ENCODE measurements at places on chromosomes 7 and 10. TPM values are rescaled to one million over a fixed set of nuclear protein-coding genes. Genes with fewer than 3 reads are reported as not detected.

The AOAH gene
- 1.4 TPM for total RNA-seq

The LDB3 gene
- total RNA-seq = not detected

The PNLIPRP1 gene
- total RNA-seq = not detected

The TWIST1 gene
- 19.1 TPM for total RNA-seq

The A1CF gene
- total RNA-seq = not detected

The ITPRID1 gene
- not detected for total RNA-seq

The FAM13C gene
- 2.8 TPM for total RNA-seq

The CDC14C gene
- total RNA-seq = not detected

The CADPS2 gene
- total RNA-seq = 13.0 TPM

The ZNF727 gene
- total RNA-seq = not detected

The PLXDC2 gene
- total RNA-seq = 0.27 TPM

The FAM171A1 gene
- 41.3 TPM for total RNA-seq

The PRR15 gene
- not detected for total RNA-seq

The KIF11 gene
- total RNA-seq = 37.7 TPM

The GNB2 gene
- 92.6 TPM for total RNA-seq

The TMEM176B gene
- total RNA-seq = 0.07 TPM

The GRID1 gene
- 5.4 TPM for total RNA-seq

The HSPA12A gene
- 3.4 TPM for total RNA-seq

The TSPAN13 gene
- total RNA-seq = 0.17 TPM

The GPR22 gene
- not detected for total RNA-seq

The LIPM gene
- not detected for total RNA-seq

The GHRHR gene
- total RNA-seq = not detected

The FANK1 gene
- 0.42 TPM for total RNA-seq

The ACSM6 gene
- total RNA-seq = not detected

The SPDYE11 gene
- not detected for total RNA-seq

The PRXL2A gene
- 0.07 TPM for total RNA-seq

The TMEM176A gene
- total RNA-seq = not detected

The EXOC4 gene
- total RNA-seq = 39.3 TPM

The CALHM2 gene
- not detected for total RNA-seq

The NPSR1 gene
- not detected for total RNA-seq

The TRPV5 gene
- total RNA-seq = not detected

The PIK3CG gene
- total RNA-seq = 2.1 TPM

The SIRT1 gene
- 10.4 TPM for total RNA-seq

The ST8SIA6 gene
- total RNA-seq = 0.03 TPM

The CCL26 gene
- total RNA-seq = not detected

The PRRT4 gene
- total RNA-seq = 0.73 TPM

The HOXA6 gene
- 4.5 TPM for total RNA-seq

The BICC1 gene
- total RNA-seq = 7.9 TPM

The OR13A1 gene
- not detected for total RNA-seq

The PTF1A gene
- not detected for total RNA-seq

The CYP2C18 gene
- 0.05 TPM for total RNA-seq

The SLC26A5 gene
- not detected for total RNA-seq

The FRG2B gene
- not detected for total RNA-seq

The CPN1 gene
- total RNA-seq = not detected

The DIP2C gene
- 3.2 TPM for total RNA-seq

The HOXA11 gene
- not detected for total RNA-seq

The PAPOLB gene
- total RNA-seq = not detected

The ERVW-1 gene
- not detected for total RNA-seq

The DLX6 gene
- 0.80 TPM for total RNA-seq

The GPR141 gene
- total RNA-seq = not detected

The C10orf67 gene
- total RNA-seq = 0.10 TPM

The NCF1 gene
- not detected for total RNA-seq

The GRID2IP gene
- total RNA-seq = not detected

The POLR2J2 gene
- 1.5 TPM for total RNA-seq
